Peyer's patch (tissue), 4 donors: ENCODE measurements at places on chromosomes 2 and 18. TPM values are rescaled to one million over a fixed set of nuclear protein-coding genes. Genes with fewer than 3 reads are reported as not detected.
A peak's percentile ranks its signal among the peaks of the same experiment; 100 is the strongest.

DNA sequence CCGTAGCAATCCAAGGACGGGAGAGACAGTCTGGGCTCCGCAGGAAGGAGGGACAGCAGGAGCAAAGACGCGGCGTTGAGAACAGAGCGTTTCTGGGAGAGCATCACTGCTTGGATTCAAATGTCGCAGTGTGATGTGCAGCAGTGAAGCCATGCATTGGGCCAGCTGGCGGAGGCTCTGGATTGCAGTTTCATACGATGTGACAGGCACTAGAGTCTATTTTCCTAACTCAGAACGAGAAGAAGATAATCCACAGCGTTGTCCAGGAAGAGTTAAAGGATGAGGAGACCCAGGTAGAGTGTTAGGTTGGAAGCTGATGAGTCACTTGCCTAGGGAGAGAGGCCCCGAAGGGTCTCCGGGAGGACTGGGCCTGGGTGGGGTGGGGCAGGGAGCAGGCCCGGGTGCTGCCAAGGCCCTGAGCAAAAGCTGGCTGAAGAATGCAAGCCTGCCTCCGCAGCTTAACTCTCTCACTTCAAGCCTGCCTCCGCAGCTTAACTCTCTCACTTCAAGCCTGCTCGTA, 17.7 kb upstream of the SEMA4C start:
- no peak overlapping the region for H3K4me3 ChIP-seq
- peaks cover 17% of the 10 kb centered on the region for H3K4me1 ChIP-seq
- H3K27ac ChIP-seq: peak overlapping the region; percentile 67
- H3K36me3 ChIP-seq: no peaks in the 10 kb centered on the region
- DNase-seq: no peak

DNA sequence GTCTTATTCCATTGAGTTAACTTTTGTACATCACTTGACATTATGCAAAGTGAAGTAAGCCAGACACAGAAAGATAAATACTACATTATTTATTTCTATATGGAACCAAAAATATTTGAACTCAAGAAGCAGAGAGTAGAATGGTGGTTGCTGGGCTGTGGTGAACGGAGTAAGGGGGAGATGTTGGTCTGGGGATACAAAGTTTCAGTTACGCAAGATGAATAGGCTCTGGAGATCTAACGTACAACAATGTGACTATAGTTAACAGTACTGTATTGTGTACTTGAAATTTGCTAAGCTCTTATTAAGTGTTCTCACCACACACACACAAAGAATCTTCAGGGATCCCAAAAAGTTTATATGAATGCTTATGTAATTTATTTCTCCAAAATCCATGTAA, 124.8 kb upstream of the VWC2L start:
- H3K27ac ChIP-seq: no peak overlapping the region
- no peaks in the 10 kb centered on the region for H3K27me3 ChIP-seq
- H3K4me1 ChIP-seq: no peaks in the 10 kb centered on the region
- DNase-seq: no peak
- H3K36me3 ChIP-seq: no peaks in the 10 kb centered on the region

DNA sequence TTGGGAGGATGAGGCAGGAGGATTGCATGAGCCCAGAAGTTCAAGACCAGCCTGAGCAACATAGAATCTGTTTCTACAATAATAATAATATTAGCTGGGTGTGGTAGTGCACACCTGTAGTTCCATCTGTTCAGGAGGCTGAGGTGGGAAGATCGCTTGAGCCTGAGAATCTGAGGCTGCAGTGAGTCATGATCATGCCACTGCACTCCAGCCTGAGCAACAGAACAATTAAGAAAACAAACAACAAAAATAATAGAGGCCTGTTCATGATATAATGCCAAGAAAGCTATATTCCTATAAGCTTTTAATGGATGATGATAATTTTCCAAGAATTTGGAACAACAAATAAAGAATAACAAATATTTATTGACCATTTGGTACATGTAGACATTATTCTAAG, 6.9 kb upstream of the CCBE1 start:
- peaks cover 17% of the 10 kb centered on the region for H3K4me1 ChIP-seq
- no peaks in the 10 kb centered on the region for H3K36me3 ChIP-seq
- H3K4me3 ChIP-seq: no peak overlapping the region

DNA sequence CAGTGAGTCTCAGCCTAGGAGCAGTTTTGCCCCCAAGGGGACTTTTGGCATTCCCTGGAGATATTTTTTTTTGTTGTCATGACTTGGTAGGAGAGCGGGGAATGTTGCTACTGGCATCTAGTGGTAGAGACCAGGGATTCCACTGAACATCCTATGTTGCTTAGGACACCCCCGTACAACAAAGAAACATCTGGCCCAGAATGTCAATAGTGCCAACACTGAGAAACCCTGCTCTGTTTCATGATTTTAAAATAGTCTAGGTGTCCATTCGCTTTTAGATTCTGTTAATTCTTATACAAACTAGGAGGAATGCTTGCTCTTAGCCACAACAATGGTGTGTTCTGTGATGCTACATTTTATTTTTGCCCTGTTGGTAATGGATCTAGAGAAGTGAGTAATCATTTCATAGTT, 225.8 kb upstream of the SIX3 start:
- no peaks in the 10 kb centered on the region for H3K36me3 ChIP-seq
- no peaks in the 10 kb centered on the region for H3K4me1 ChIP-seq
- DNase-seq: no peak
- H3K4me3 ChIP-seq: no peak overlapping the region
- no peaks in the 10 kb centered on the region for H3K27me3 ChIP-seq

DNA sequence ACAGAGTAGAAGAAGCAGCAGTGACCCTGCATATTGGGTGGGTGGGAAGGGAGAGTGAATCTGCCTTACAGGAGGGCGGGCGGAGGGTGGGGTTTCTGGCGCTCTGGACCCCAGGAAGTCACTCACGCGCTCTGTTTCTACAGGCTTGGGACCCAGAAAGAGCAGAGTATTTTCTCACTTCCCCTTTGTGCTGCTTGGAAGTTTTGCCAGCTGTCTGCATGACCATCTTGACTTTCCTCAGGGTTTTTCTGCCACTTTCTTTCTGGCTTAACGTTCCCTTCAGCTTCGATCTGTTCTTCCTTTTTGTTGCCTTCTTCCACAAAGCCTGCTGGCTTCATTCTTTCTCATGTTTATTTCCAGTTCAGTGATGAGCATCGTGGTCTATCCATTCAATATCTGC, 383.1 kb downstream of the GALR1 start:
- no peaks in the 10 kb centered on the region for H3K4me1 ChIP-seq
- no peaks in the 10 kb centered on the region for H3K27me3 ChIP-seq
- no peak overlapping the region for H3K27ac ChIP-seq
- H3K4me3 ChIP-seq: no peak overlapping the region
- H3K36me3 ChIP-seq: no peaks in the 10 kb centered on the region

DNA sequence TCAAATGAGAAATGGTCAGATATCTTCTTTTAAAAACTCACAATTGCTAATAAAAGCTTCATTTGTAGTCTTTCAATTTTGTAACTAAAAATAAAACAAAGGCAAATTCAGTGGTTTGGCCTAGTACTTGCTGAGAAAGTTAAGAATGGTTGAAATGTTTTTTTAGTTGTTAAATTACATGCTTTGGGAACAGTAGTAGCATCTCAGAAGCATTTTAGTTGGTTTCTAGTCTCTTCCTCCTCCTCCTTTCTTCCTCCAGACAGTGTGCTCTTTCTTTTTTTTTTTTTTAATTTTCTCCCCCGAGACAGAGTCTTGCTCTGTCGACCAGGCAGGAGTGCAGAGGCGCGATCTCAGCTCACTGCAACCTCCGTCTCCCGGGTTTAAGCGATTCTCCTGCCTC, 9.8 kb downstream of the TRAK2 start:
- no peak for DNase-seq
- H3K27me3 ChIP-seq: no peaks in the 10 kb centered on the region
- no peak overlapping the region for H3K4me3 ChIP-seq

Gene ARL4C
- 4.5 TPM for total RNA-seq

GRCh38 chr2:170101789-170102188, 76.2 kb upstream of the MYO3B start:
- H3K27ac ChIP-seq: no peak overlapping the region
- H3K4me1 ChIP-seq: no peaks in the 10 kb centered on the region
- DNase-seq: no peak
- no peaks in the 10 kb centered on the region for H3K36me3 ChIP-seq
- no peak overlapping the region for H3K4me3 ChIP-seq
- H3K27me3 ChIP-seq: no peaks in the 10 kb centered on the region

Gene GNLY
- 10.5 TPM for total RNA-seq

Gene PKDCC
- total RNA-seq: 140 TPM

Gene PAIP2B
- 1.9 TPM for total RNA-seq

- H3K27ac ChIP-seq: no peak overlapping the region
- DNase-seq: no peak
- H3K27me3 ChIP-seq: no peaks in the 10 kb centered on the region
- H3K4me1 ChIP-seq: no peaks in the 10 kb centered on the region
- no peaks in the 10 kb centered on the region for H3K36me3 ChIP-seq
- H3K4me3 ChIP-seq: no peak overlapping the region
These were observed 140.2 kb downstream of the UBE2E3 start for GRCh38 chr2:181120625-181121024.

Gene CXCR4
- total RNA-seq: 4.9 TPM

- H3K27me3 ChIP-seq: no peaks in the 10 kb centered on the region
- no peak overlapping the region for H3K27ac ChIP-seq
- DNase-seq: no peak
- no peaks in the 10 kb centered on the region for H3K36me3 ChIP-seq
- H3K4me3 ChIP-seq: no peak overlapping the region
- H3K4me1 ChIP-seq: no peaks in the 10 kb centered on the region
These were observed 85.3 kb downstream of the FEZ2 start for GRCh38 chr2:36512705-36513104.
